T-helper 22 cell (primary cell): ENCODE measurements at places on chromosomes 4 and X.

GRCh38 chr4:150283689-150284088, 205.4 kb downstream of the DCLK2 start:
- no peak for DNase-seq

DNA sequence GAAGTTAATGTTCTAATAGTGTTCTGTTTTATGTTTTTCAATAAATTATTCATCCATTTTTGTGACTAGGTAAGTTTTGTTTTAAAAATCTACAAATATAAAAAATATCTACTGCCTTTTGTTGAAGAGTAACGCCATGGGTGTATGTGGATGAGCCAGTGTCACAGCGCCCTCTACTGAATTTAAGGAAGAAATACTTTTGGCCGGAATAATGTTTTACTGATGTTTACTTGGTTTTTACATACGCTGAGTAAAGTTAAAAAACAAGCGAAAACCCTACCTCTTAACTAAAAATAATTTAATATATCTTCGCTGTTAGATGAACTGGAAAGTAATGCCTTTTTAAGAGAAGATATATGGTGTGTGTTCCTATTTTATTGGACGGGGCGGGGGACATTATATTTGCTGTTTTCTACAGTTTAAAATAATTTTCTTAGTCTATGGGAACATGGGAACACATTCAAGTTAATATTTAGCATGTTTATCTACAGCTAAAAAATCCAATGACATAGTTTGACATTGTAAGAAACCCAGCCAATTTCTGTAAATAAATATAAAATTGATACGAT, 86.1 kb downstream of the CPE start:
- no peak for DNase-seq

DNA sequence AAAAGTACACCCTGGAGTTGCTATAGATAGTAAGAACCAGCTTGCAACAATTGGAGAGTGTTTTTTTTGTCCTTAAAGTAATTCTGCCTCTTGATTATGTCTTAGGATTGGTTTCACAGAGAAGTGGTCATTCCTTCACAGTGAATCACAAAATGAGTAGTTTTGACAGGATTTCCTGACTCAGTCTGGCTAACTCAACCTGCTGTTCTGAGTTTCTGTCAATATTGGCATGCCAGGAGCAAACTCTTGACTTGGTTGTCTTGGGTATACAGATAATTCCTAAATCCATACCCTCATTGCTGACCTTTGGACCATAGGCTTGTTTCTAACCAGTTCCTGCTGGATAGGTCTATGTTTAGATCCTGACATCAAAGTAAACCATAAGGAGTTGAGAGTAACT, 9.4 kb downstream of the FHIP1A start:
- DNase-seq: no peak

- DNase-seq: no peak
Observed at GRCh38 chr4:188714501-188714900, 575.3 kb downstream of the TRIML1 start.

- DNase-seq: no peak
Observed at GRCh38 chr4:4633431-4633830, 91.6 kb upstream of the STX18 start.

- peak; percentile 45 for DNase-seq
Observed at GRCh38 chr4:51843309-51844152, 578 bp downstream of the DCUN1D4 start.

DNA sequence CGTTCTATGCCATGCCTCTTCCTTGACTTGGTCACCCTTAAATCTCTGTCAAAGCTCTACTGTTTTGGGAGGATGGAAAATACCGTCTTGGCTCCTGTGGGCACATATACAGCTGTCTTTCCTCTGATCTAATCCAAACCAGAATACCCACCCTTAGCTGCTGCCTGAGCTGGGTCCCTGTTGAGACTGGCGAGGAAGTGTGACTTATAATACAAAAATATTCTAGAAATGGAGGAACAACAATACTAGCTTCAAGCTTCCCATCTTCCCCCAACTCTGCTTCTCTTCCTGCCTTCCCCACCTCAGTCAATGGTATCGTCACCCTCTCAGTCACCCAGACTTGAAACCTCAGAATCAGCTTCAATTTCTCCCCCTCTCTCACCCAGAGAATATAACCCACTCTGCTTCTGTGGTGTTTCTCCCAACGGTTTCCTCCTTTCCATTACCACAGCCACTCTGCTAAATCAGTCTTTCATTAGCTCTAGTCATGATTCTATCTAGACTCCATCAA, 599 bp upstream of the IL2RG start:
- DNase-seq: peak; percentile 37

DNA sequence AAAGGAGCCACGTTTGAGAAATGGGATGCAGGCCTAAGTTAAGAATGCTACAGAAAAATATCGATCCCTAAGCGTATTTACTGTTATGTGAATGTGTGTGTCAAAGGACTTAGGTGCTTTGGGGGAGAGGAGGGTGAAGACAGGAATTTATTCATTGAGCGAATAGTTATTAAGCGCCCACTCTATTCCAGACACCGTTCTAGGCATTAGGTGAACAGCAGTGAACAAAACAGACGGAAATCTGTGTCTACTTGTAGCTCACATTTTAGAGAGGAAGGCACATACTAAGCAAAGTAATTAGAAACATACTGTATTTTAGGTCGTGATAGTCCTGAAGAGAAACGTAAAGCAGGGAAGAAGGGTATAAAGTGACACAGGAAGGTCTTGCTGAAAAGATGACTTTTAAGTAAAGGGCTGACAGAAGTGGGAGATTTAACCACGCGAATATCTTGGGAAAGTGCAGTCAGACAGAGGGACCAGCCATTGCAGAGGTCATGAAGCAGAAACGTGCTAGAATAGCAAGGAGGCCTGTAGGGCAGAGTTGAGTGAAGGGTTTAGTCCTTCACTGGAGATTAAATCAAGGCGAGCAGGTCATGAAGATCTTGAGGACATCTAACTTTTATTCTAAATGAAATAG, 541 bp downstream of the AIMP1 start:
- DNase-seq: no peak

DNA sequence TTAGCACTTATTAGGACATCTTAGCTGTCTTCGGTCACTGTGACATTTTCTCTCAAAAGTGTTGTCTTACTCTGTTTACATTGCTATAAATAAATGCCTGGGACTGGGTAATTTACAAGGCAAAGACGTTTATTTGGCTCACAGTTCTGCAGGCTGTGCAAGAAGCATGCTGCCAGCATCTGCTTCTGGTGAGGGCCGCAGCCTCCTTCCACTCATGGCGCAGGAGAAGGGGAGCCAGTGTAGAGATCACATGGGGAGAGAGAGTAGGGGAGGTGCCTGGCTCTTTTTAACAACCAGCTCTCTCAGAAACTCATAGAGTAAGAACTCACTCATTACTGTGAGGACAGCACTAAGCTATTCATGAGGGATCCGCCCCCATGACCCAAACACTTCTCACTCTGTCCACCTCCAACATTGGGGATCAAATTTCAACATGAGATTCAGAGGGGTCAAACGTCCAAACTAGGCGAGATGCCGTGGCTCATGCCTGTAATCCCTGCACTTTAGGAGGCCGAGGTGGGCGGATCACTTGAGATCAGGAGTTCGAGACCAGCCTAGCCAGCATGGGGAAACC, 43.5 kb upstream of the HERC6 start:
- DNase-seq: no peak

DNA sequence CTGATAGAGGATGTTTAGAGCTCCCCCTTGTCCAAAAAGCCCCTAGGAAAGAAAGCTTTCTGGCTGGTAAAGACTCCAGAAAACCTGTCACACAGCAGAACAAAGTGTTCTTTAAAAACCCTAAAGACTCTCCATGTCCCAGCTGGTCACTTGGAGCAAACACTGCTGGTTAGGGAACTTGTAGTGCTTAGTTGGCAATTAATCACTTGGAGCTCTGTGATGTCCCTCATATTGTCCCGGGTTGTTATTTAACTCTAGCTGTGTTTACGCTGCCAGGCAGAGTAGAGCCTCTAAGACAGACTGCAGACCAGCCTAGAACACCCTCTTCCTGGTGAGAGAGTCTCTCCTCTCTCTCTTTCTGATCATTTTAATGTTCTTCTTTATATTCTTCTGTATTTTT, 267.3 kb downstream of the BCOR start:
- DNase-seq: no peak

DNA sequence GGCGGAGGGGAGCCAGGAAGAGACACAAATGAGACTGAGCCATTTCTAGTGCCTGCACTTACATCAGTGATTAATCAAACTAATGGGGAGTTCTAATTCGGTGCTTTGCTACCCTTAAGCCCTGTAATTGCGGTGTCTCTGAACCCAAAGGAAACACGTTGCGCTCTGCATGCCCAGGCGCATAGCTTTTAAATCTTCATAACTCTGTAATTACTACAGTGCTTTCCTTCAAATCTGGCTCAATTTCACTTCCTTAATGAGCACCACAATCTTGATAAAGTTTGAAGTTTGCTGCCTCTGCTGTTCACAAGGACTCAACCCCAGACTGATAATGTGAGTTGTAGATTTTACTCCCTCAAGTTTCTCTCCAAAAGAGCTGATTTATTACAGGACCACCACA, 5.7 kb upstream of the NHS start:
- no peak for DNase-seq

- no peak for DNase-seq
Observed at GRCh38 chr4:100869276-100869675, 351.5 kb upstream of the EMCN start.

- DNase-seq: no peak
Observed at GRCh38 chr4:128373628-128374027, 86.0 kb upstream of the PGRMC2 start.

GRCh38 chrX:29947225-29947624, 268.1 kb upstream of the MAGEB2 start:
- DNase-seq: no peak

DNA sequence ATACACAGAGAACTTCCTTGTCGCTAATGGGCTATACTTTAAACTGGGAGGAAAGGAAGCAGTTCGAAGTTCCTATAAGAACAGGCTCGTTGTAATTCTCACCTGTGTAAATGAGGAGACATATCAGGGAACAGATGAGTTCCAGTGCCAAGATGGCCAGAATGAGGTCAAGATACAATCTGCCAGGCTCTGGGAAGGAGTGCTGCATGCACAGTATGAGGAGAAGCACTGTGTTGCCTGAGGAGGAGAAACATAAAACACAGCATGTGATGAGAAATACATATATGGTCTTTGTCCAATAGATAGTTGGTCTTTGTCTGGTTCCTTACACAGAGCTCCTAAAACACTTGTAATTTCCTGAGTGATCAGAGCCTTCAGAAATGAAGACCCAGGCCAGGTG, 24.3 kb downstream of the TMEM192 start:
- DNase-seq: no peak

DNA sequence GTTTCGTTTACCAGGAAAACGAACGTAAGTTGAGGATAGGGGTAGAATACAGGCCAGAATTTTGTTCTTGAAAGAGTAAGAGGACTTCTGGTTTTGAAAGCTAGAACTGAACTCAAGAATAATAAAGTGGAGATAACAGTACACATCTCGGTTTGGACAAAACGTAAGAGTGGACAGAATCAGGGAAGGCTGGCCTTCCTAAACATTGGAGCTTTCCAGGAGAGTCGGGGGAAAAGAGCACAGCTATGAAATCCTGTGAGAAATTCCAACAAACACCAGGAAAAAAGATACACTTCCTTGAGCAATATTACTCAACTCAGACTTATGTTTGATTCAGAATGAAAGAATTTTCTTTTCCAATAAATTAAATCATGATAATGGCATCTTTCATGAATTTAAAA, 1.2 kb downstream of the CTSO start:
- DNase-seq: no peak

DNA sequence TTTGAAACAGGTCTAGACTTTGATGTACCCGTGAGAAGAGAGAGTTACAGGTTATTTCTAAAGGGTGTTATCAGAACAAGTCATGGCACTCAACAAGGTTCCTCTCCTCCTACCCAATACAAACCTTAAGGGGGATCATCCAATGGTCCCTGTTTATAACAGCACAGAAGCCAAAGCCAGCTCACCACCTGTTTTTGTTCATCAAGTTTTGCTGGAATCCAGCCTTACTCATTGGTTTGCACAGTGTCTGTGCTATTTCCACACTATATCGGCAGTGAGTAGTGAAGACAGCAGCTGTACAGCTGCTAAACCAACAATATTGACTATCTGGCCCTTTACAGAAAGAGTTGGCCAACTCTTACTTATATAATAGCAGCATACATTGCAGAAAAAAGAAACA, 262.1 kb upstream of the STS start:
- no peak for DNase-seq

DNA sequence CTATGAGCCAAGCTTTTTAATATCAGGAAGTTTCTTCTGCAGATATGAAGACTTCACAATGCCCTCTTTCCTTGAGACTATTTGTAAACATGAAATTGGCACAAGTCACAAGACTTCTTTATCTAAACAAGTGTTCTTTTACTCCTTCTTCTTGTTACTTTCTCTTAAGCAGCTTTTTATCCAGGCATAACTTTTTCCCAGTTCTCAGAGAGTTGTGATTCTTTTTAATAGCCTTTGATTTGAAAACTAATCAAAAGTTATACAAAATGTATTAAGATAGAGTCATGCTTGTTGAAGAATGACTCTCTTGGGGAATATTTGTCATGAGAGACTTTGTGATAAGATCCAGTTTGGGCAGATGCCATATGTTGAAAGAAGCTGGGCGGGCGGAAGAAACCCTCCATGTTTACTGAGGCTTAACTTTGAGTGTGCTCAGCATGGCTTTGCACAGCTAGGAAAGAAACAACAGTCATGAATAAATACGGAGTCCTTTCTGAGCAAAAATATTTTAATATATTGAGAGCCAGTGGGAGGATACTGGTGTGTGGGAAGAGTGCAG, 39.3 kb downstream of the SYTL5 start:
- no peak for DNase-seq

GRCh38 chr4:127870688-127871087, 10.0 kb upstream of the PLK4 start:
- DNase-seq: no peak

- DNase-seq: no peak
Observed at GRCh38 chr4:123986268-123986798, 589.7 kb downstream of the SPRY1 start.

DNA sequence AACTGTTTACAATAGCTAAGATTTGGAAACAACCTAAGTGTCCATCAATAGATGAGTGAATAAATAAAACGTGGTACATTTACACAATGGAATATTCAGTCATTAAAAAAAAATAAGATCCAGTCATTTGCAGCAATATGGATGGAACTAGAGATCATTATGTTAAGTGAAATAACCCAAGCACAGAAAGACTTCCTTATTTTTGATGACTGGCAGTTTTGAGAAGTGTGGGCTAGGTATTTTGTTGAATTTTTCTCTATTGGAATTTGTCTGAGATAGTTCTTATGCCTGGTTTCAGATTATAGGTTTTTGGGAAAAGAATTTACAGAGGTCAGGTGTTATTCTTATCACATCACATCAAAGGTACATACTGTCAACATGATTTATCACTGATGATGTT, 293.8 kb upstream of the ARSJ start:
- DNase-seq: no peak

GRCh38 chrX:34638116-34638515, 19.0 kb downstream of the TMEM47 start:
- DNase-seq: no peak

DNA sequence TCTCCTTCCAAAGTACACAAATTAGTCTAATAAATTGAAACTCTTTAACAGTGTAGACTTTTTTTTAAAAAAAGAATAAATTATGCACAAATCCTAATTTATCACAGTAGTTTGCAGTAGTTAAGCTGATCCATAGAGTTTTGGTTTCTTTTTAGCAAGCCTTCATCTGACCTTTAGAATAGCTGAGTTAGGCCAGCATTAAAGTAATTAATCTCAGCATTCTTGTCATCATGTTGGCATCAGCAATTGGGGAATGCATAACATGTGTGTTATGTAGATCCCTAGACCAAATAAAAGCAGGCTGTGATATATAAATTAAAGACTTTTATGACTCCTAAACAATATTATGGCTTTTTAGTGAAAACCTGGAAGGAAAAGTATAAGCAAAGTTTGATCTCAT, 426.5 kb upstream of the PABPC4L start:
- no peak for DNase-seq

GRCh38 chrX:65608026-65608425, 59.4 kb upstream of the MSN start:
- DNase-seq: no peak
